Stimulated activated CD4-positive, alpha-beta T cell treated with anti-CD3 and anti-CD28 coated beads, Interleukin-4, amount 100 ng/mL, for 4 hours (primary cell): ENCODE measurements at places on chromosomes 3 and 15.

DNA sequence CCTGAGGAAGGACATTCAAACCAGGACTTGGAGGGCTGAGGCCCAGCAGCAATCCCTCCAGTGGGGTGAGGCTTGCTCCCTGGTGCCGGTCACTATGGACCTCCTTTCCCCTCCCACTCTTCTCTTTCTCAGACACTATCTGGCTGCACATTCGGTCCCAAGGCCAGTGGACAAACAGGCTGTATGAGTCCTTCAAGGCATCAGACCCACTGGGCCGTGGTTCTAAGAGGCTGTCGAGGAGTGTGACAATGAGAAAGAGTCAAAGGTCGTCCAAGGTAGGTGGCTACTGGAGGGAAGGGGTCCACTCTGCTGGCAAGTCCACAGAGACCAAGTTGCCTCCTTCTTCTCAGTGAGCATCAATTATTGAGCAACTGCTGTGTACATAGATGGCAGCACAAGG, 28.0 kb downstream of the NOX5 start:
- DNase-seq: no peak

- peak; percentile 7 for DNase-seq
These were observed 33.9 kb downstream of the DOCK3 start for GRCh38 chr3:50708620-50709019.

GRCh38 chr3:49673121-49673714, 933 bp upstream of the APEH start:
- no peak for DNase-seq

GRCh38 chr3:122576174-122576940, 1.1 kb upstream of the PARP15 start:
- DNase-seq: no peak

GRCh38 chr3:81302045-81302444, 459.4 kb downstream of the GBE1 start:
- no peak for DNase-seq

DNA sequence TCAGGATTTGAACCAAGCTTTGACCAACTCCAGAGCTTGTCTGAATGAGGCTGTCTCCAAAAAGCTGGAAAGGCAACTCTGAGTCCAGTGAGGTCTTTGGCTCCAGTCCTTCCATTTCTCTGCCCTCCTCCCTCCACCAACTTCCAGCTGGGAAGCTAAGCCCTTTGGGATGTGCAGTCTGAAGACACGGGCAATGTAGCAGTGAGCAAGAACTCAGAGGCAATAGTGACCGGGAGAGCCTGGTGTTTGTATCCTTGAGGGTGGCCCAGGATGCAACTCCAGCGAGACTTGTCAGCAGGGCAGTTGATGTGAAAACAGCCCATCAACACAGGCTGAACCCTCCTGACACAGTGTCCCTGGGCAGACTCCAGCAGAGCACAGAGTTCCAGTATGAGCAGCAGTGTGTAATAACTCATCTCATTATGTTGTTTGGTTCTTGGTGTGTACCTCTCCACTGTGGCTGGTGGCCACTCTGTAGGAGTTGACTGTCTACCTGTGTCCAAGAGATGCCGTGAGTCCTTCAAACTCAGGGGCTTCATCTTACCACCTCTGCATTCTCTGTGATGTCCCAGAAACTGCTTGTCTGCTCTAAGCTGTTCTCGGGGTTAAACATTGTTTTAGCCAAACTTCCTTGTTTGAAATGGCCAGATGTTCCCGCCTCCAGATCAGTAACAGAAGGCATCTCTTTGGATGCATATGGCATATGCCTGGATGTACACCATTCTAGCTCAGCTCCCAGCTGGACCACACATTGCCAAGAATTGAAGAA, 6.6 kb downstream of the CDCP1 start:
- DNase-seq: no peak

DNA sequence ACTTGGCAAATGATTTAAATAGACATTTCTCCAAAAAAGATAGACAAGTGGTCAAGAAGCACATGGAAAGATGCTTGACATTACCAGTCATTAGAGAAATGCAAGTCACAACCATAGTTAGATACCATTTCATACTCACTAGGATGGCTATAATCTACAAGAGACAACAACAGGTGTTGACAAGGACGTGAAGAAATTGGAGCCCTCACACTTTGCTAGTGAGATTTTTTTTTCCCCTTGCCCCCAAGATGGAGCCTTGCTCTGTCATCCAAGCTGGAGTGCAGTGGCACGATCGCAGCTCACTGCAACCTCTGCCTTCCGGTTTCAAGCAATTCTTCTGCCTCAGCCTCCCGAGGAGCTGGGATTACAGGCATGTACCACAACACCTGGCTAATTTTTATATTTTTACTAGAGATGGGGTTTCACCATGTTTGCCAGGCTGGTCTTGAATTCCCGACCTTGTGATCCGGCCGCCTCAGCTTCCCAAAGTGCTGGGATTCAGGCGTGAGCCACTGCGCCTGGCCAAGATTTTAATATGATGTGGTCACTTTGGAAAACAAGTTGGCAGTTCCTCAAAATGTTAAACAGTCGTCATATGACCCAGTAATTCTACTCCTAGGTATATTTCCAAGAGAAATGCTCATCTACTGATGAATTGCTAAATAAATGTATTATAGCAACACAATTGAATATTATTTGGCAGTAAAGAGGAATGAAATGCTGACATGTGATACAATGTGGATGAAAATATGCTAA, 103.3 kb downstream of the ATG7 start:
- no peak for DNase-seq

DNA sequence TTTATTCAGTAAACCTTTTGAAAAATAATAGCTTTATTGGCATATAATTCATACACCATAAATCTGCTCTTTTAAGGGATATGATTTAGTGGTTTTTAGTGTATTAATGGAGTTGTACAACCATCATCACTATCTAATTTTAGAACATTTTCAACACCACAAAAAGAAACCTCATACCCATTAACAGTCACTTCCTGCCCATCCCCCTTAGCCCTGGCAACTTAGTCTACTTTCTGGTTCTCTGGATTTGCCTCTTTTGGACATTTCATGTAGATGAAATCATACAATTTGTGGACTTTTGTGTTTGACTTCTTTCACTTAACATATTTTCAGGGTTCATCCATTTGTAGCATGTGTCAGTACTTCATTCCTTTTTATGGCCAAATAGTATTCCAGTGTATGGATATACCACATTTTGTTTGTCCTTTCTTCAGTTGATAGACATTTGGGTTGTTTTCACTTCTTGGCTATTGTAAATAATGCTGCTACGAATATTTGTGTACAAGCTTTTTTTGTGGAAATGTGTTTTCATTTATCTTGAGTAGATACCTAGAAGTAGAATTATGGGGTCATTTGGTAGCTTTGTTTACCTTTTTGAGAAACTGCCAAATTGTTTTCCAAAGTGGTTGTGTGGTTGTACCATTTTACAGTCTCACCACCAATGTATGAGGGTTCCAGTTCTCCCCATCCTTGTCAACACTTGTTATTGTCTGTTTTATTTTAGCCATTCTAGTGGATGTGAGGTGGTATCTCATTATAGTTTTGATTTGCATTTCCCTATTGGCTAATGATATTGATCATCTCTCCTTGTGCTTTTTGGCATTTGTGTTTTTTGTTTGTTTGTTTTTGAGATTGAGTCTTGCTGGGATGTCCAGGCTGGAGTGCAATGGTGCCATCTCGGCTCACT, 45.8 kb downstream of the SMAD3 start:
- no peak for DNase-seq

DNA sequence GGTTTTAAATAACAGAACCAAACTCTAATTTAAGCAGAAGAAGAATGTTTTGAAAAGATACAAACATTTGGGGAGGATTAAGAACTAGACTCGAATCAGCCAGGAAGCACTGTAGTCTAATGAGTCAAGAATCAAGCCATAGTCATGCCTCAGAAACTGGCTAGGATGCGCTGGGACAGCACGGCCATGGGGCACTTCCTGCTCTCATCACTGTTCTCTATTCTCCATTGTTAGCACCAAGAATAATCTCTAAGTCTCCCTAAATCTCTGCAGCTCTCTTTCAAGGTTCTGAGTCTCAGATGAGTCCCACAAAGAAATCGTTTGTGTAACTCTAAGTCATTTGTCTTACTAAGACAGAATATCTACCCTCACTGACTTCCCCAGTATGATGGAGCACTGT, 399.0 kb upstream of the KCNMB2 start:
- no peak for DNase-seq

DNA sequence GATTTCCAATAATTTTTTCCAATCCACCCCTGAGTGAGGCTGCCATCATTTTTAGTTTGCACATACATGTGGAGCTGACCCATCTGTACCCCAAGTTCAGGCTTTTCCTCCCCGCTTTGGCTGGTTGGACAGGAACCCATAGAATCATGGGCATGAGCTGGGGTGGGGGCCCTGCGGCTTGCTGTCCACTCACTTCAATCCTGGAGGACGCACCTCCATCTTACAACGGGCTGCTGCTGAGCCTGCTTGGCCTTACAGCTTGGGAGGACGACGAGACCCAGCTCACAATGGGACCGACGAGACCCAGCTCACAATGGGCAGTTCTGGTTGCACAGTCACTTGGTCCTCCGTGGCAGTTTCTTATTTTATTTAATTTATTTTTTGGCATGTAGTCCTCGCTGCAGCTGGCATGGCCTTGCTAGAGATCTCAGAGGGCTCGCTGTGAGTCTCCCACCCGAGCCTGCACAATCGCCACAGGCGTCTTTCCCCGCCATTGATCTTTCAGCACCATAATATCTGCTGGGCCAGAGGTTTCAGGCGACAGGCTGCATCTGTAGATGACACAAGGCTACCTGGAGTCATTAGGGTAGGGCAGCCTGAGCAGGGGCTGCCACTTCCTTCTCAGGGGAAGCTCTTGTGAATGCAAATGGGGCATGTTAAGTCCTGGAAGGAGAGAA, 19.6 kb upstream of the EPHB3 start:
- DNase-seq: no peak

DNA sequence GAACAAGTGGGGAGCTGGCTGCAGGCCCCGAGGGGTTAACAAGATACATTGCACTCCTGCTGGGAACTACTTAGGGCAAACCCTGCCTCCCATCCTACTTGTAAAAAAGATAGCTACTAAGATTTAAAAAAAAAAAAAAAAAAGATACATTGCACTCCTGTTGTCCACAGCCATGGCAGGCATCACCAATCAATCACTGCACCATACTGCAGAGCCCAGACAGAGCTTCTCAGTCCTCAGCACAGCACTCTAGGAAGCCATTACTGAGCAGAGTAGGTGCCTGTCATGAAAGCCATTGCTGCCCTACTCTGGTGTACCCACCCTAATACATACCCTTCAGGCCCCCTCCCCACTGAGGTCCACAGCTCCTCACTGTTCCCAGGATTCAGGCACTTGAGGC, 64.8 kb downstream of the RASGRF1 start:
- no peak for DNase-seq

DNA sequence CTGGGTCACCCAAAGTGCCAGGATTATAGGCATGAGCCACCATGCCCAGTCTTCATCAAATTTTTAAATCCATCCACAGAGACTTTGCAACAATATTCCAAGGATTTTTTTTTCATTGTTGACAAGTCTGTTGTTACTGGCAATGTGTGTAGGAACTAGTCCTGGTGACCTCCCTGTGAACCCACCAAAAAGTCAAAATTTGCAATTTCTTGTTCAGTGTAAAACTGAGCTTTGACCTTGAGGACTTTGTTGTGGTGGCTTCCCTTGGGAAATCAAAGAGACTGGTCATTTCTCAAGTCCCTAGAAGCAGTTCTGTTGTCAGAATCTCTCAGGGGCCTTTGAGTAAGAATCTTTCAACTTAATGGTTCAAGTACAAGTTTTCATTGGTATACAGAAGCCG, 36.9 kb upstream of the COL8A1 start:
- DNase-seq: no peak

GRCh38 chr3:16359331-16359730, 94.3 kb downstream of the OXNAD1 start:
- DNase-seq: no peak

DNA sequence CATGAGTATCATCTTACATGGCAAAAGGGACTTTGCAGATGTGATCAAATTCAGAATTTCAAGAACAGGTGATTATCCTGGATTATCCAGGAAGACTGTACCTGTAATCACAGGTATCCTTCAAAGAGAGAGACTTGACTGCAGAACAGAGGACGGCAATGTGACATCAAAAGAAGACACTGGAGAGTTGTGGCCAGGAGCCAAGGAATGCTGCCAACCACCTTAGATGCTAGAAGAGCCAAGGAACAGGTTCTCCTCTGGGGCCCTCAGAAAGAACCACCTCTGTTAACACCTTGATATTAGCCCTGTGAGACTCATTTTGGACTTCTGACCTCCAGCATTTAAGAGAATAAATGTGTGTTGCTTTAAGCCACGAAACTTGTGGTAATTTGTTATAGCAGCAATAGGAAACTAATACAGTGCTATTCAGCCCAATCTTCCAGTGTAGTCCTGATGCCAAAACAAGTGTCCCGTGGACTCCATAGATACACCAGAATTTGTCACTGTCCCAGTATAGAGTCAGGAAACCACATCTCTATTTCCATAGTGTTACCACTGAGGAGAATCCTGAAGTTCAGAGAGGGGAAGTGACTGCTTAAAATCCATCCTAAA, 330.6 kb upstream of the TLE3 start:
- DNase-seq: no peak
